ENCODE measurements at places on chromosomes 7 and 10.

- no peak for DNase-seq
These were observed 55.3 kb upstream of the ADO start for GRCh38 chr10:62749093-62749683.

- DNase-seq = no peak
These were observed 56.0 kb upstream of the BAIAP2L1 start for GRCh38 chr7:98456866-98457265.

GRCh38 chr7:22607180-22607579, 107.2 kb upstream of the STEAP1B start:
- no peak for DNase-seq

- DNase-seq = no peak
These were observed 118.7 kb downstream of the RALA start for GRCh38 chr7:39741942-39742623.

- no peak for DNase-seq
These were observed 11.3 kb downstream of the GDF2 start for GRCh38 chr10:47333532-47333931.

DNA sequence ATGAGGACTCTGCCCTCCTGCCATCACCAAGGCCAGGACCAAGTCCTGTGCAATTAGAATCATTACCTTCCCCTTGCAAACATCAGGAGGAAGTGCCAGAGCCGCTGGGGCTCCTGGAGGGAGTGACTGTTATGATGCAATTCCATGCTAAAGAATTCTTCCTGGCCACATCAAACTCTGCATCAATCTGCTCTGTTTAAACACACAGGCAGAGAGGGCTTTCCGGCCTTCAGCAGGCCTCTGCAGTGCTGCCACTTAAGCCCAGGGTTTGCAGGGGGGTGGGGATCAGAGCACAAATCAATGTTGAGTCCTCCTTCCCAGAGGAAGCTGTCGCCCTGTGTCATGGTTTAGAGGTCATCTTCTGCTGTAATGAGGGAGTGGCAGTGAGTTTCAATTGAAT, 58.1 kb downstream of the CTBP2 start:
- peak; percentile 45 for DNase-seq

- DNase-seq = no peak
These were observed 71.9 kb downstream of the MRPL32 start for GRCh38 chr7:43004082-43004481.

DNA sequence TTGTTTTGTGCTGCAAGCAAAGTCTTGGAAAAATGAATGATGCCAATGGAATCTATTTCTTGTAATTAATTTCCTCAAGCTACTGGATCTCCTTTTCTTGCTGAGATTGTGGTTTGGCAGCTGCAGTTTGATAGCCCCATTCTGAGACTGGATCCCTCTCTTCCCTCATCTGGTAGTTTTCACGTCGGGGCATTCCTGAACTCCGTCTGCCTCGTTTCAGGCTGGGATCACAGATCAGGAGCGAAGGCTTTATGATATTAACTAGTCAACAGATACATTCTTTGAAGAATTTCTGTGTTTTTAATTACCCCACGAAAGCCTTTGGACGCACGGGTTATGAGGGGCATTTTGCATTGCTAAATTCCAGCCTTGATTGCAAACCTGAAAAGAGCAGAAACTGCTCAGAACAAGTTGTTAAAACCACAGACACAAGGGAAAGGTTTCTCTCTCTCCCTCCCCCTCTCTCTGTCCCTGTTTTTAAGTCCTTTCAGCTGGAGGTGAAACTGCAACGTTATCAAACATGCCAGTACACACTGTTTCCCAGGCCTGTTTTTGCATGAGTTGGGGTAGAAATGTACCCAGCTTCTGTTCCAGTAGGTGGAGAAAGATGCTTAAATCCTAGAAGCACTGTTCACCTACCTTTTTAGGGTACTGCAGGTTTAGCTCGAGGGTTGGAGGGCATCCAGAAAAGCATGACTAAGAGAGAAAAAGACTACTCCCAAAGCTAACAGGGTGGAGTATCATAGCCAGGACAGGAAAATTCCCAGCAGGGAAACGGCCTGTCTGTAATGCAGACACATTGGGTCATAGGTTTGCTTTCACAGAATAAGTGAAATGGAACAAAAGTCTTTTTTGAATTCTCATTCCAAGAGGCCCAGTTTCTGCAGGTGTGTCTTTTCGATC, 124.3 kb downstream of the CUX1 start:
- DNase-seq = peak; percentile 76

GRCh38 chr7:68381731-68382130, 1216.5 kb upstream of the AUTS2 start:
- no peak for DNase-seq

GRCh38 chr7:82442492-82443035, 1.0 kb downstream of the CACNA2D1 start:
- DNase-seq = no peak

DNA sequence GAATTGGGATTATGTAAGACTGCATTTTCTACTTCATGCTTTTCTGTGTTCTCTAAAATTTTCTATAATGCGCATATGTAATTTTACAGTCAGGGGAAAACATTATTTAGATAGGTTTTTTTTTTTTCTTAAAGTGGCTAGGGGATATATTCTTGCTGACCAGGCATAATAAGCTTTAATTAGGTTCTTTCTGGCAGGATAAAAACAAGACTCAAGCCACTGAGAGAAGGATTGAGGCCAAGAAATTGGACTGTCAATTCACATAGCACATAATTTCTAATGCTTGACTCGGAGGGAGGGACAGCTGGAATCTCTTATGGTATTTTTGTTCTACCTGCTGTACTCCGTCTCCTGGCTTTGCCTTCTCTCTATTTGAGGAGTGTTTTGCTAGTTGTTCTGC, 119.8 kb upstream of the NPVF start:
- DNase-seq = no peak

DNA sequence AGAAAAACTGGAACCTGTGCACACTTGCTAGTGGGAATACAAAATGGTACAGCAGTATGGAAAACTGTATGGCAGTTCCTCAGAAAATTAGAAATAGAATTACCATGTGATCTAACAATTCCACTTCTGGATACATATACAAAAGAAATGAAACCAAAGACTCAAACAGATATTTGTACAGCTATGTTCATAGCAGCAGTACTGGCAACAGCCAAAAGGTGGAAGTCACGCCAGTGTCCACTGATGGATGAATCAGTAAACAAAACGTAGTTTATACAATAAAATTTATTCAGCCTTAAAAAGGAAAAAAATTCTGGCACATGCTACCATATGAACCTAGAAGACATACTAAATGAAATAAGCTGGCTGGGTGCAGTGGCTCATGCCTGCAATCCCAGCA, 23.0 kb downstream of the IDE start:
- DNase-seq = no peak

- DNase-seq = no peak
These were observed 500.4 kb downstream of the MAGI2 start for GRCh38 chr7:78953090-78953489.

DNA sequence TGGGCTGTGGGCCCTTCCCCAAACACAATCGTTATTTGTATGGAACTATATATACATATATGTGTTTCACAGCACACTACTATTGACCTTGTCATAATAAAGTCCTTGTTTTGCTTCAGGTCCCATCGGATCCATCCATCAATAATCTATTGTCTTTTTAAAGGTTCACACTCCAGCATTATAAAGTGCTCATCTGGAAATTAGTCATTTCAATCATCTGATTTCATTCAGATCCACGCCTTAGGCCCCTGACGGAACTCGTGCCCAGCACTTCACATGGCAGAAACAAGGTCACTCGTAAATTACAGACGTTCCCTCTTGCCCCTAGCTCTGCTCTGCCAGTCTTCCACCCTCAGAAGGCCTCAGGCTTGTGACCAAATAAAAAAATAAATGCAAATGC, 133.1 kb upstream of the PPP2R2D start:
- no peak for DNase-seq

- peak; percentile 16 for DNase-seq
These were observed 82.2 kb upstream of the NAMPT start for GRCh38 chr7:106367018-106367420.

GRCh38 chr7:26954951-26955350, 90.6 kb upstream of the SKAP2 start:
- no peak for DNase-seq

- no peak for DNase-seq
These were observed 29.7 kb downstream of the GBX1 start for GRCh38 chr7:151137791-151138152.

- no peak for DNase-seq
These were observed 532.5 kb downstream of the GRM8 start for GRCh38 chr7:126720232-126720631.

DNA sequence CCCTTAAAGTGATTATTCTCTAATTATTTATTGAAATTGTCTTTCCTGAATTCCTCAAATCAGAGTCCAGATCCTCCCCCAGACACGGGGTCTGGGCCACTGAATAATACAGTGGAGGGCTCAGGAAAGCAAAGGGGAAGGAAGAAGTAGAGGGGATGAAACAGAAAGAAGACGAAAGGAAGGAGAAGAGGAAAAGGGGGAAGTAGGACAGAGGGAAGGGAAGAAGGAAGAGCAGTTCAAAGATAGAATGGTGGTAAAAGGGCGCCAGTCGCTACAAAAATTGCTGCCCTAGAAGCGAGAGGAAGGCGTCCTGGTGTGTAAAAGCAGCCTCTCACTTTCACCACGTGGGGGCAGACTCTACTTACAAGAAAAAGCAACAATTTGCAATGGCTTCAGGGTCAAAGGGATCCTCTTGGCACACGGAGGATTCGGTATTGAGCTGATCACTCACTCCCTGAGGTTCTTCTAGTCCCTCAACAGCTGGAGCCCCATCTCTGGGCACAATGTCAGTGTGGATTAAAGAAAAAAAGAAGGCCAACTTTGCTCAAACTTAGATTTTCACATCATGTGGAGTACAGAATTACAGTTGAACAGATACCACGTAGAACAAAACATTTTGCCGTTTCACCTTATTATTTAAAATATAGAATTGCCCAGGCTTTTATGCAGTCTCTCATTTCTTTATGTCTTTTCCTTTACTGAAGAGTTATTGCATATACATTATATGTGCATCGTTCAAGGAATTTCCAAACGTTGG, 31.4 kb upstream of the NPVF start:
- peak; percentile 38 for DNase-seq

GRCh38 chr10:34522546-34522945, 292.6 kb downstream of the PARD3 start:
- DNase-seq = peak; percentile 14

DNA sequence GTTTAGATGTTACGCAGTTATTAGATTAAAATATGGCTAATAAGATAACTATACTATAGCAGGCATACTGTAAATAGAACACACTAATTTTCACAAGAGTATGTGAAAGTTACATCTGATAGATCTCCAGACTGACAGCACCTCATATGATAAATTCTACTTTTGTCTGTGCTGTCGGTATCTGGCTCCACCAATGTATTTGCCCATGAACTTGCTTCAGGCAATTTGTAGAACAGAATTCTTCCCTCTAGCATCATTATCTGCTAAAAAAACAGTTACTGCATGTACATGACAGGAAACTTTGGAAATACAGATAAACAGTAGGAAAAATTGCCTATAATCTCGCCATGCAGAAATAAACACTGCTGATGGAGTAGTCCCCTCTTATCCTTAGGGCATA, 137.7 kb downstream of the WNT2 start:
- no peak for DNase-seq

DNA sequence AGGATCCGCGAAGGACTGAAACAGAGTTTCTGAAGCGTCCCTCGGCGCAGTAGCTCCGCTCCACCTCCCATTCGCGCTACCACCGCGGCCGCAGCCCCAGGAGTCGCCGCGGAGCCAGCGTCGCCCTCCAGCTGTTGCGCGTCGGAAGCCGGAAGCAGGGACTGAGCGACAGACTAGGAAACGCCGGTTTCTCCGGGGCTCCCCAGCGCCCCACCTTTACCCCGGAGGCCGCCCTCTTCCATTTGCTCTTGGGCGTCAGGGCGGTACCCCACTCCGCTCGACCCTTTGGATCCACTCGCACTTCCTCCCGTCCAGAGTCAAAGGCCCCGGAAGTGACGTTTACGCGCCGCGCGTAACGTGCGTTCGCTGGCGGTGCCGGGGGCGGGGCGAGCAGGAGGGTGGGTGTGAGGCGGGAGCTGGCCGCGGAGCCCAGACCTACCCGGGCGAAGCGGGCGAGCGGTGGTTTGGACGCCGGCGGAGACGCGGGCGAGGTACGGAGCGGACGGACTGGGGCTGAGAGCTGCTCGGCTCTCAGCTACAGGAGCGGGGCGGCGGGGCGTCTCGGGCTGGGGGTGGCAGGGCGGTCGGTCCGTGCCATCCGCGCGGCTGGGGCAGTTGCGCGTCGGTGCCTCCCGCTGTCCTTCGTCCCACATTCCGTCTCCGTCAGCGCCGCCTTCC, at the start of gene RABGEF1:
RABGEF1 (plus strand) TSS at position 432 of the 678 bp plus-strand sequence. CDS start 31,167 bp downstream, outside the sequence.
- DNase-seq = peak; percentile 97

GRCh38 chr10:63058236-63058635, 74.9 kb upstream of the NRBF2 start:
- DNase-seq = no peak

DNA sequence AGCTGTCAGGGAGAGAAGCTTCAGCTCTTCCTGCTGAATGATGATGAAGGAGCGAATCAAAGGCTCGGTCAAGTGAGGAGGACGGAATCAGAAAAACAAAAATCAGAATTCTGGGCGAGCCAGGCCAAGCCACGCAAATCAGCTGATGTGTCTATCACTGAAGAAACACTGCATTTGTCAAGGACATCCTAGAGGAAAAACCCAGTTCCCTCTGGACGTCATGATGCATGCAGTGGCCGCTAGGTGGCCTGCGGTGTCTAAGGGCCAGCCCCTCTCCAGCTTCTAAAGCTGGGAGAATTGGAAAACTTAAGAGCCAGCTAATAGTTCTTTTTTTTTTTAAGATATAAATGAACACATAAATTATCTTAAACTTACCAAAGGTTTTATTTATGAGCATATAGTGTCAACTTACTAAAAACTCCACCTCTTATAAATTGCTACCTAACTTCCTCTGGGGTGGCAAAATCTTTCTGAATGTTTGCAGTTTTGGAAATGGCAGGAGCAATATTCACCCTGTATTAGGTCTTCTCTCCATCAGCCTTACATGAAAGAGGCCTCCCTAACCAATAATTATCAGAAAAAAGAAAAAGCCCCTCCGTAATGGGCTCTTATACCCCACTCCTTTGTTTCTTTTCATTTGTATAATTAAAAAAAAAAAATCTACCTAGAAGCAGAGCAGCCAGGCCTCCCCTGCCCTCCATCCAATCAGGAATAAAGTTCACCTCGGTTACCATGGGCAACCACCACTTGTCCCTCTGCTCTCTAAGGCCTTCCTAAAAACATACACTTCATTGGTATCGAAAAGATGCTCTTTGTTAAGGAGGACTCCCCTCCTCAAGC, 186.8 kb downstream of the USP6NL start:
- peak; percentile 67 for DNase-seq

GRCh38 chr7:79244482-79244881, 209.0 kb downstream of the MAGI2 start:
- no peak for DNase-seq

- peak; percentile 58 for DNase-seq
These were observed 4.4 kb downstream of the BAG3 start for GRCh38 chr10:119655566-119656001.

DNA sequence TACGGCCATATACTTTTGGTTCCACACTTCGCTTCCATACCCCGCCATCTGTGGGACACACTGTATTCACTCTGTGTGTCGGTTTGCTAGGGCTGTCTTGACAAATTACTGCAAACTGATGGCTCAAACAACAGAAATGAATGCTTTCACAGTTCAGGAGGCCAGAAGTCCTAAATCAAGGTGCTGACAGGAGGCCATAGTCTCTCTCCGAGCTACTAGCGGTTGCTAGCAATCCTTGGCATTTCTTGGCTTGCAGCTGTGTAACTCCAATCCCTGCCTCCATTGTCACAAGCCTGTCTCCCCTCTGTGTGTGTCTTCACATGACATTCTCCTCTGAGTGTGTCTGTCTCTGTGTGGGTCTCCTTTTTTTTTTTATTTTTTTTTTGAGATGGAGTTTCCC, 28.9 kb upstream of the BMPR1A start:
- DNase-seq = no peak

GRCh38 chr7:140196361-140197217, 19.8 kb upstream of the KDM7A start:
- no peak for DNase-seq

All from hepatic stellate cell (primary cell).